ENCODE measurements at places on chromosomes 11 and 22.

DNA sequence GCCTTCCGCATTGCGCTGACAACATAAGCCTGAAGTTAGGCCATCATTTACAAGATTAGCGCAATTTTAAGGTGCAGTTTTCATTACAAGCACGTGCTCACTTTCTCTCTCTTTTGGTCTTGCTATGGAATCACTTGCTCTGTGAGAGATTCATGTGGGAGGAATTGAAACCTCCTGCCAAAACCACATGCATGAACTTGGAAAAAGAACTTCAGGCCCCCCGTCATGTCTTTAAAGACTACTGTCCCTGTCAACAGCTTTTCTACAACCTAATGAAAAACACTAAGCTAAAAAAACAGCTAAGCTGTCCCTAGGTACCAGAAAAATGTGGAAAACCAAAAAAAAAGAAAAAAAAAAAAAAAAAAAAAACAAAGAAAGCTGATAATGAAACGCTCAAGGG lies 1707.6 kb upstream of the RAG2 start:
- no peak for DNase-seq

- DNase-seq, result no peak
Observed at GRCh38 chr22:40957601-40958000, 6.4 kb downstream of the RBX1 start.

DNA sequence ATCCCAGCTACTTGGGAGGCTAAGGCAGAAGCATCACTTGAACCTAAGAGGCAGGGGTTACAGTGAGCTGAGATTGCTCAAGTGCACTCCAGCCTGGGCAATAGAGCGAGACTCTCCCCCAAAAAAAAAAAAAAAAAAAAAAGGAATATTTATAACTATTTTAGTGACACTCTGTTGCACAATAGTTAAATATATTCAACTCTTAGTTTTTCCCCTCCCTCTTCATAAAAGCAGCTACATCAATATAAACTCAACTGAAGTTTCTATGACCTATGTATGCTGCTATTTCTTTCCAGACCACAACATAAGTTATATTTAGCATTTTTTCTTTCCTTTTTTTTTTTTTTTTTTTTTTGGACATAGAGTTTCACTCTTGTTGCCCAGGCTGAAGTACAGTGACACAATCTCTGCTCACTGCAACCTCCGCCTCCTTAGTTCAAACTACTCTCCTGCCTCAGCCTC lies 19.2 kb downstream of the CELF1 start:
- DNase-seq, result no peak

GRCh38 chr11:114596175-114596919 lies 761 bp upstream of the NXPE4 start:
- DNase-seq, result no peak

GRCh38 chr11:14454861-14455632 lies 44.6 kb downstream of the COPB1 start:
- peak; percentile 44 for DNase-seq

DNA sequence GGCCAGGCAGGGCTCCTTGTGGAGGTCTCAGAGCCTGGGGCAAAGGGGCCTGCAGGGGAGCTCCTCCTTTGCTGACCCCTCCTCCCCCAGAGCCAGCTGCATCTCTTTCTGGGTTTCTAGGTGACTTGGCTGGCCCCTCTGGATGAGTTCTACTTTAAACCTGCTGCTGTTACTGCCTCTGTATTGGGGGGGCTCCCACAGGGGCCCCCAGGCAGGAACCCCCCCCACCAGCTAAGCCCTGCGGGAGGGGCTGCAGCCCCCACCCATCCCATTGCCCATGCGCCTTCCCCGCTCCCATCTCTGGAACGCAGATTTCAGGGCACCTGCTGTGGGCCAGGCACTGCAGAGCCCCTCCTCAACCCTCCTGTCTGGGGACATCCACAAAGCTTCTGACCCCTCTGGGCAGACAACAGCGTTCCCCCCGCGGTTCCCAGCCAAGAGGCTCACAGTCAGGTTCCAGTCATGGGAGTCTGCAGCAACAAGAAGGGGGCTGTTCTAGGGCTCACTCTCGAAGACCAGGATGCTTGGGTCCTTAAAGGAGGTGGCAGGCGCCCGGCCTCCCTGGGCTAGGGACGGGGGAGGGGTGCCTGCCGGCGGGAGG lies 815 bp upstream of the PLCB3 start:
- DNase-seq, result no peak

DNA sequence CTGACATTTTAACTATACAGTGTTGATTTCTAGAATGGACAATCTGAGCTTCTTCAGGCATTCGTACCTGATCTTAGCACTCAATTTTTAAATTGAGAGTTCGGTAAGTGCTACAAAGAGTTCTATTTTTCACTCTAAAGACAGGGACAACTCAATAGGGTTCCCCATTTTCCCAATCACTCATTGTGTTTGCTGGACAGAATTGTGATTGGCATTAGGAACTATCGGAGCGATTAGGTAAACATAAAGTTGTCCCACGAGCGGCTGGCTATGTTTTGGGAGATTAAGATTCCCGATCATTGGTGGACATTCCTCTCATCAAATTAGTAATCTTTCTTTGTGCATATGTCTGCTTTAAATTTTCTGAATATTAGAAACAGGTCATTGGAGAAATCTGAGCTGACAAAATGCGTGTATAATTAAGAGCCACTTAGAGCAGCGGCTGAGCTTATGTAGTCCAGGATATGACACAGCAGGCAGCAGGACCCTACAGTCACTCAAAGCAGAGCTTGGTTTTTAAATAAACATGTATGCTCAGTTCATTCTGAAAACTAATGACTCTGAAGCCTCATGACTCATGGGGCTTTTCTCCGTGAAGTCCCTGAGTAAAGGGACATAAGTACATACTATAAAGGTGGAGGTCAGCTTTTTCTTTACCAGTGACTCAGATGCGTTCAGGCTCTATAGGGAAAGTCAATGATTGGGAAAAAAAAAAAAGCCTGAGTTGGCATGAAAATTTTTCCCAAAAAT lies 109.4 kb downstream of the GRIA4 start:
- no peak for DNase-seq

DNA sequence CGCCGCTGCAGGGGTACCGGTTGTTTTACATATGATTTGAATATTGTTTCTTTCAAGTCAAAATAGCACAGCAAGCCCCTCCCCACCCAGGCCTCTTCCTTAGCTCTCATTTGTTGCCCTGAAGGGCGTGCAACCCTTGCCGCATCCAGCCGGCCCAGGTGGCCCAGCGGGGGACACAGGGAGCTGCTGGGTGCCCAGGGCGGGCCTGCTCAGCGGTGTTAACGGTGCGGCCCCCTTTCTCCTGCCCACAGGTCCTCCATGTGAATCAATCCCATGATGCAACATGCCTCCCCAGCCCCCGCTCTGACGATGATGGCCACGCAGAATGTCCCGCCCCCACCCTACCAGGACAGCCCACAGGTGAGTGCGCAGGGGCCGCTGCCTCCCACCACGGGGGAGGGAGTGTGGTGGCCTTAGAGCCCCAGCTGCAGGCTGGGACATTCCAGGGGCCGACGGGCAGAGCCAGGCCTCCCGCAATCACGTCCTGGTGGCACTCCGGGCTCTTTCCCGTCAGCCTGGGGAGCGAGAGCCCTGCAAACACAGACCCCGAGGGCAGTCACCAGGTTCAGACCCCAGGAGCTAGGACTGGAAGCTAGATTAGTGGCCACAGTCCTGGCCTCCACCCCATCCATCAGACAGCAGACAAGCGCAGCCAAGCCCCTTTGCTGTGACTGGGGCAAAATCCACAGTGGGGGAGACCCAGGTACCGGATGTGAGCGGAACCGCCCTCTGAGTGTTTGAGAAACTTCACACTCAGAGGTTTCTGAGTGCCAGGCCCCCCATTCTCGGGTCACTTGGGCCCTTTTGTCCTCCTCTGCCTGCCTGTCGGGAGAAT lies 144.8 kb downstream of the FEZ1 start:
- DNase-seq, result no peak

DNA sequence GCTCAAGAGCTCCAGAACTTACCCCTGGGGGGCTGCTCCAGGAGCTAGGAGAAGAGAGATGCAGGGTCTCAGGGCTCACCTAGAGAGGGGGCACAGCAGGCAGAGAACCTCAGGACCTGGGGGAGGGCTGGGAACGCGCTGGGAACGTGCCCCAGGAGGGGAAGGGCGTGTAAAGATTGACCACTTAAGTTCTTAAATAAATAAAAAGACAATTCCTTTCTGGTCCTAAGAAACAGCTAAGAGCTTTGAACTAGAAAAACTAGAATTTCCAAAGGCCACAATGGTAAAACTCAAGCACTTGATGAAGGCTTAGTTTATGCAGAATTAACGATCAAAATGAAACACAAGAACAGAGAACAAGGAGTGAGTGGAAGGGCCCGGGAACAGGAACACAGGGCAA lies 89.1 kb downstream of the CELSR1 start:
- DNase-seq, result no peak

DNA sequence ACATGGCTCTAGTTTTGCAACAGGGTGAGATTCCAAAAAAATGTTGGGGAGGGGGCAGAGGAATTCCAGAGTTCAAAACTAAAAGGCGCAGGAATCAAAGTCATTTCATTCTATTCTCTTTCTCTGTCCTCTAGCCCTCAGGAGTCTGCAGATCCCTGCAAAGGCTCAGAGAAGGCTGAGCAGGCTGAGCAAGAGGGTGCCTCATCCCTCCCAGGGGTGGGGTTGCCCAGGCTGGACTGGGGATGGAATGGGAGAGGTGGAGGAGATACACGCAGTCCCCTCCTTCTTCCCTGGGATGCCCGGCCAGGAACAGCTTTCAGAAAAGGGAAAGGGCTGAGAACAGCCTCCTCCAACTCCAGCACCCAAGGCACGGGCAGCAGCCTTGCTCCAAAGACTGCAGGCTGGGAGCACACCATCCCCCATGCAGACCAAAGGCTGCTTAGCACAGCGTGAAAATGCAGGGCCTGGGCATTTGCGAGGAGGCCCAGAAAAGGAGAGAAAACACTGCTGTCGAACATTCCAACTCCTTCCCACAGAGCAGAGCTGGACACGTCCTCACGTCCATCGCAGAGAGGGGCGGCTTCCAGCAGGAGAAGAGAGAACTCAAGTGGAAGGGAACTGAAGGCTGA lies 51.8 kb downstream of the MN1 start:
- no peak for DNase-seq

- DNase-seq, result no peak
Observed at GRCh38 chr11:46916286-46917108, 1.9 kb downstream of the LRP4 start.

- DNase-seq, result no peak
Observed at GRCh38 chr11:67024410-67024809, 1.5 kb downstream of the SYT12 start.

DNA sequence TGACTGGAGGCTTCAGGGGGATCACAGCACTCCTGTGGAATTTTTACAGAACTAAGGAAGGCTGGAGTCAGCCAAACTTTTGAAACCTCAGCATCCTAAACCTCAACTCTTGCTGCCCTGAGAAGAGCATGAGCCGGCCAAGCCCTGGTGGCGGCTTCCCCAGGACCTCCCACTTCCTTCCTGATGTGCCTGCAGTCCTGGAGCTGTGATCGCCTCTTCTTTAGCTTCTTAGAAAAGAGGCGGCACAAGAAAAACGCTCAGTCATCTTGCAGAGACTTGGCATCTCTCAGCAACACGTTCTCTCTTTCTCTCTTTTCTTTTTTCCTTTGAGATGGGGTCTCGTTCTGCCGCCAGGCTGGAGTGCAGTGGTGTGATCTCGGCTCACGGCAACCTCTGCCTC lies 40.4 kb upstream of the AMPD3 start:
- DNase-seq, result no peak

DNA sequence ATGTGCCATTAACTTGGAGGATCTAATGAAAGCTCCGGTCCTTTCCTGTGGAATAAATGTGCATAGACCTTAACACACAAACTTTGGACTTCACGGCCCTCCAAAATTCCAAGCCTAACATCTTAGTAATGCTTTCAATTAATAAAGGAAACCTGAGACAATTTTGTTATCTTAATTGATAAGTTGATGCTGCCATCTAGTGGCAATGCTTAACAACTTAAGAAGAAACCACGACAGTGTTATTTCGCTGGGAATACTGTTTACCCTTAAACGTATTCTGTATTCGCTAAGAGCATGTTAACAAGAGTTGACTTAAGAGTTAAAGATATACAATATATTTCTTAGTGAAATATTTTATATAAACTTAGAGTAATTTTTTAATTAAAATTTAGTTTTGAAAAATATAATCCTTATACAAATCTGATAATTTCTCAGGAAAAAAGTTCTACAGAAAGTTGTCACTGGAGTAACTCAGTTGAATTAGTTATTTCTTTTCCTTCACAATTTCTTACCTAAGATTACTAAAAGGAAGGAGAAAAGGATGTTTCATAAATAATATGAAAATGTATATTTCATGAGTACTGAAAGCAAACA lies 35.0 kb upstream of the OR9G4 start:
- DNase-seq, result peak; percentile 52

DNA sequence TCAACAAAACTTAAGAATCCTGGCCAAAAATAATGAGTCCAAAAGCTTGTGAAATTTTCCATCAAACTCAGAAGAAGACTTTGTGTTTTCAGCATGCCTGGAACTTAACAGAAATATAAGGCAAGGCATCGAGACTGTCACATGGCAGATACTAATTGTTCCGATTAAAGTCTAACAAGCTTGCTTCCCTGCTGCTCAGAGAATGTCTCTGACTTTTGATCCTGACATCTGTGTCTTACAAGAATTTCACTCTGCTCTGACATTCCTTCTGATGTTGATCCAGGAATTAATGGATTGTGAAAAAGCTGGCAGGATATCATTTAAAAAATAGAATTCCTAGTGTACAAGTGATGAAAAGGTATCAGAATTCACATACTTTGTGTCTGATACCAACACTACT lies 170.2 kb downstream of the DCDC1 start:
- no peak for DNase-seq

- no peak for DNase-seq
Observed at GRCh38 chr22:17562906-17563870, at the start of gene SLC25A18. SLC25A18 (plus strand) TSS chr22:17563498; CDS start chr22:17579945, 16,447 bp downstream.

DNA sequence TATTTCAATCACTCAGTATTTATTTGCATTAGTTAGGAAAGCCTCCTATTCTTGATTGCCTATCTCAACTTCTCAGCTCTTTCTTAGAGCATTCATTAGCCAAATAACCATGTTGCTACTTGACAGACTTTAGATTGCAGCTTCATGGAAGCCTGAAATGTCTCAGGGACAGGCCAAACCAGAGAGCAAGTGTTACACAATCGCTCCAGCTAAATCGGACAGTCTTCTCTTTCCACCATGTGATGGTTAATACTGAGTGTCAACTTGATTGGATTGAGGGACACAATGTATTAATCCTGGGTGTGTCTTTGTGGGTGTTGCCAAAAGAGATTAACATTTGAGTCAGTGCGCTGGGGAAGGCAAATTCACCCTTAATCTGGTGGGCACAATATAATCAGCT lies 106.5 kb upstream of the DRD2 start:
- DNase-seq, result no peak
